CD4-positive, alpha-beta T cell treated with Interferon alpha-2 for 1 hour (primary cell): ENCODE measurements at places on chromosomes 12 and 14.

DNA sequence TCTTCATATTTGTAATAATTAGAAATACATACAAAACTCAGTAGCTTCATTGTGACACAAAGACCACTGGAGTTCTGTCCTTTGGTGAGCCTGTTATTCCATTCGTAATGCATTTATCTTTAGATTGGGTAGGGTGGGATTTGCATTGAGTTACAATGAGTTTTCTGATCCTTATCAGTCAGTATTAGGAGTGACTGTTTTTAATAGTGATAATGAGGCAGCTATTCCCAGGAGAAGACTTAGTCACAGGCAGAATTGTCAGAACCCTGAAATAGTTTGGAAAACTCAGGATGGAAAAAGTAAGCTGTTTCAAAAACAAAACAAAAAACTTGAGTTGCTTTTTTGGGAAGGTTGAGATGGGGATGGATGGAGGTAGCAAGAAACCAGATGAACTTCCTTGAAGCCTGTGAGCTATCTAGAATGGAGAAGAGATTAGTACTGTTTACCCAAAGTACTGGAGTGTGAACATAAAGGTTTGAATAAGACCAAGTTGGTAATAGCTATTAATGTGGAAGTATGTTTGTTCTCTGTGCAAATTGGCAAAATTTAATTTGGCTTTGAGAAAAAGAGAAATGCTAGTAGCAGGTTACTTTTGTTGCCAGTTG is 38.6 kb downstream of the FBXO34 start:
- DNase-seq: no peak

DNA sequence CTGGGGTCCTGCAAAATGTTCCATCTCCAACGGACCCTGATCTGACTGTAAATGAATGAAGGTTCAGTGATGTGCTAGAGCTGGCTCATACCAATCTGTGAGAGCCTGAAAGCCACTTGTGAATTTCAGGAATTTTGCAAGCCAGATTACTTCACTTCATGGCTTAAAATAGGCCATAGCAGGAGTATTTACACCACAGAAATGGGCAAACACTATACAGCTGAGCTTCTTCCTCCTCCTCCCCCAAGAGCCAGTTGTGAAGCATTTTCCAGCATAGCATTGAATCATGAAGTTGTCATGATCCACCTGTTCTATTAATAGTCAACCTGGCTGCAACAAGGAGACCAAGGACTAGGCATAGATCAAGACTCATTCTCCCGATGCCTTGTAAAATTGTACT is 141.3 kb upstream of the RASSF8 start:
- no peak for DNase-seq

- DNase-seq: no peak
Observed at GRCh38 chr12:106299202-106299774, 3.2 kb upstream of the TCP11L2 start.

GRCh38 chr14:97584528-97584927 is 787.3 kb downstream of the VRK1 start:
- no peak for DNase-seq

DNA sequence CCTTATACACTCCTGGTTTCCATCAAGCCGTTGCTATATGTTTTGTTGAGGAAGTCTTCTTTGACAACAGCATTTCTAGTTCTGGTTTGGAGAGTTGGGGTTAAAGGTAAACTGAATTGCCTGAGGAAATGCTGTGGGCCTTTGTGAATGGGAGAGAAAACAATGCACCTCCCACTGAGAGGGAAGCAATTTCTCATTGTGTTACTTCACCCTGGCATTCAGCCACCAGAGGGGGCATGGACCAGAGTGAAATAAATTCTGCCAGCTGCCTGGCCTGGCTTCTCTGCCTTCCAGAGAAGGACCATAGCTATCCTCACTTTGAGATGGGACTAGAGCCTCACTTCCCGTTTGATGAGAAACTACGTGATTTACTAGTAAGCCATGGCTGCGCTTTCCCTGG is 475.3 kb downstream of the EGLN3 start:
- peak; percentile 16 for DNase-seq

DNA sequence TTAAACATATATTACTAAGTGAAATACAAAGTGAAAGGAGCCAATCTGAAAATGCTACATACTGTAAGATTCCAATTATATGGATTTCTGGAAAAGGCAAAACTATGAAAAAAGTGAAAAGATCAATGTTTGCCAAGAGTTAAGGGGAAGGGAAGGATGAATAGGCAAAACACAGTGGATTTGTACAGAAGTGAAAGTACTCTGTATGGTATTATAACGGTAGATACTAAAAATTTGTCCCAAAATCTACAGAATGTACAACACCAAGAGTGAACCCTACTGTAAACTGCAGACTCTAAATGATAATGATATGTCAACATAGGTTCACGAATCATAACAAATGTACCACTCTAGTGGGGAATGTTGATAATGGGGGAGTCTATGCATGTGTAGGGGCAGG is 17.8 kb downstream of the EEA1 start:
- no peak for DNase-seq

- DNase-seq: no peak
Observed at GRCh38 chr14:35535483-35536112, 1.6 kb downstream of the INSM2 start.

DNA sequence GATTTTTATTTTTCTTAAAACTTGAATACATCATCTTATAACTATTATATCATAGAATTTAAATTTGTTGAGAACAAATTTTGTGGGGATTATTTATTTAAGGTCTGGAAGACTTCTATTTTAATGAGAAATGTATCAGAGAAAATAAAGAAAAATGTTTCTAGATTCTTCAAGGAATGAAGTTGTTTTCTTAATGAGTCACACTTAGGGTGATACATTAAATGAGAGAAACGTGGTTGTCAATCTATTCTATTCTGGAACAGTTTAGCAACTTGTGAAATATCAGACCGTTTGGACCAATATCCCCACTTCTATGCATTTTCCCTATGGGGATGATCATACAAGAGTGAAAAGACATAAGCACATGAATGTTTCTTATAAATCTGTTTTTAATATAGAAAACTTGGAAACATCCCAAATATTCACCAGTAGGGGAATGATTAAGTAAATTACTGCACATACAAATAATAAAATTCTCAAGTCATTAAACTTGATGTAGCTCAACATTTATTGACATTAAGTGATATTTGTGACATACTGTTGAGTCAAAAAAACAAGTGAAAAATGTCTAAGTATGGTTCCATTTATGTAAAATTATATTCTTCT is 88.5 kb downstream of the E2F7 start:
- no peak for DNase-seq

GRCh38 chr12:46133751-46134150 is 135.1 kb downstream of the SLC38A1 start:
- DNase-seq: no peak

- DNase-seq: no peak
Observed at GRCh38 chr12:87369161-87369560, 660.0 kb downstream of the C12orf50 start.

- DNase-seq: no peak
Observed at GRCh38 chr14:95237958-95238340, 80.6 kb upstream of the DICER1 start.

- no peak for DNase-seq
Observed at GRCh38 chr14:91255026-91255695, 10.7 kb upstream of the GPR68 start.

GRCh38 chr14:89430391-89431236 is 13.6 kb upstream of the FOXN3 start:
- peak; percentile 65 for DNase-seq

DNA sequence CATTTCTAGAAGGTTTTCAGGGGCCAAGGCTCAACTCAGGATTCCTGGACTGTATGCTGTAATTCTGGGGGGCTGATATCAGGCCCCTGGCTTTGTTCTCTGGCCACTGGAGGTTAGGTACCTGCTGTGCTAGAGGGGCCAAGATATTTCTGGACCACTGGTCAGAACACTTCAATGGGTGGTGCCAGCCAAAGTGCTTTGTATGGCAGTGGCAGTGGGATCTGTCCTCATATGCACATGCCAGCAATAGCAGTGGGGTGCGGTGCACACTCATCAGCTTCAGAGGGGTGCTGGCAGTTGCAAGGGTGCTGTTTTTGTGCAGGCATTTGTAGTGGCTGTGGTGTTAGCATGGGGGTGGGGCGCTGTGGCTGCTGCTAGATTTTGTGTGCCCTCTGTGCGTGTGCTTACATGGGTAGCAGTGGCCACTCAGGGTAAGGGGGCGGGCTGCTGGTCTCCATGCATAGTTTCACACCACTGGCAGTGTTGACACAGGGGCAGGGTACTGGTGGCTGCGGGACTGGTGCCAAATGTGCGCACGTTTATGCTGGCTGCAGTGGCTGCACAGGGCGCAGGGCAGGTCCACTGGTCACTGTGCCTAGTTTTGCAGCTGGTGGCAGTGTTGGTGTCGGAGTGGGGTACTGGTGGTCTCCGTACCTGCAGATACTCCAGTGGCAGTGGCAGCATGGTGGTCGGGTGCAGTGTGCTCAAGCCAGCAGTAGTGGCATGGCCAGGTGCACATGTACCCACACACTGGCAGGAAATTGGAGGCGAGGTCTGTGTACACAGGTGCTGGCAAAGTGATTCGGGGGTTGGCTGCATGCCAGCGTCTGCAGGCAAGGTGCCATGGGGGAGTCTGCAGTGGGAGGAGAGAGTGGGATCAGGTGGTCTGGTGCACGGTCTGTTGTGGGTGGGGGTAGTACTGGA is 12.6 kb downstream of the NOPCHAP1 start:
- DNase-seq: no peak

GRCh38 chr12:58978717-58979116 is 58.4 kb upstream of the LRIG3 start:
- no peak for DNase-seq

DNA sequence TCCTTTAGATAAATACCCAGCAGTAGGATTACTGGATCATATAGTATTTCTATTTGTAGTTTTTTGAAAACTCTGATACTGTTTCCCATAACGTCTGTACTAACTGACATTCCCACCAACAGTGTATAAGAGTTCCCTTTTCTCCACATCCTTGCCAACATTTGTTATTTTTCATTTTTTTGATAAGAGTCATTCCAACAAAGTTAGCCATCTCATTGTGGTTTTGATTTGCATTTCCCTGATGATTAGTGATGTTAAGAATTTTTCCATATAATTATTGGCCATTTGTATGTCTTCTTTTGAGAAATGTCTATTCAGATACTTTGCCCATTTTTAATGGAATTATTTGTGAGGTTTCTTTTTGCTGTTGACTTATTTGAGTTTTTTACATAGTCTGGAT is 486.0 kb downstream of the FLRT2 start:
- DNase-seq: no peak

DNA sequence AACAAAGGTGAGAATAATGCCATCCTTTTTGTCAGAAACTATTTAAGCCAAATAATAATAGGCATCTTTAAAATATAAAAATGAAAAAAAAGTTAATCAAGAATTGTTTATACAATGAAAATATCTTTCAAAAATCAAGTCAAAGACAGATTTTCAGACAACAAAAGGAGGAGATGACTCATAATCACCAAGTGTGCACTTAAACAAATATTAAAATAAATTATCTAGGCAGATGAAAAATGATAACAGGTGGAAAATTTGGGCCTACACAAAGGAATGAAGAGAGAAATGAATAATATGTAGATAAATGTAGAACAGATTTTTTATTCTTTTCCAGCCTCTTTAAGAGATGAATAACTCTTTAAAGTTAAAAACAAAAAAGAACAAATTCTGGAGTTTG is 250.0 kb upstream of the PLEKHG7 start:
- DNase-seq: no peak
